ENCODE measurements at places on chromosomes 5 and 9. TPM values are rescaled to one million over a fixed set of nuclear protein-coding genes. Genes with fewer than 3 reads are reported as not detected.

The BTF3 gene
- 468 TPM for total RNA-seq

The PCDHA10 gene
- total RNA-seq: 0.33 TPM

The PCDHGA9 gene
- total RNA-seq: 3.7 TPM

The UAP1L1 gene
- 14.0 TPM for total RNA-seq

The WDR38 gene
- total RNA-seq: not detected

The C9orf50 gene
- not detected for total RNA-seq

The DIPK1B gene
- 38.1 TPM for total RNA-seq

The SPATA31D3 gene
- total RNA-seq: not detected

The NMUR2 gene
- total RNA-seq: not detected

The BRD8 gene
- 22.2 TPM for total RNA-seq

The RLN2 gene
- total RNA-seq: not detected

The UGCG gene
- 7.1 TPM for total RNA-seq

The PLEKHG4B gene
- total RNA-seq: not detected

The ATP6V0E1 gene
- total RNA-seq: 200 TPM

The TSLP gene
- 2.3 TPM for total RNA-seq

The LCN9 gene
- total RNA-seq: not detected

The IGFBPL1 gene
- total RNA-seq: 3.9 TPM

The GABRA6 gene
- total RNA-seq: not detected

The NCS1 gene
- total RNA-seq: 46.9 TPM

The EQTN gene
- total RNA-seq: not detected

The PTPRD gene
- 8.5 TPM for total RNA-seq

The PCDHGB1 gene
- 3.3 TPM for total RNA-seq

The TMOD1 gene
- total RNA-seq: 177 TPM

The SPINK1 gene
- not detected for total RNA-seq

The TMEM174 gene
- total RNA-seq: not detected

The NOXA1 gene
- total RNA-seq: 7.5 TPM

The TAF11L11 gene
- not detected for total RNA-seq

The IGIP gene
- 14.9 TPM for total RNA-seq

The PCDHGB2 gene
- total RNA-seq: 4.2 TPM

The IDNK gene
- 4.1 TPM for total RNA-seq

The URM1 gene
- 57.4 TPM for total RNA-seq

The POLR1E gene
- total RNA-seq: 13.0 TPM

The SEC61B gene
- 50.7 TPM for total RNA-seq

The GARNL3 gene
- 24.2 TPM for total RNA-seq

The BTNL8 gene
- 0.31 TPM for total RNA-seq
